ENCODE measurements at places on chromosomes 12 and 14. TPM values are rescaled to one million over a fixed set of nuclear protein-coding genes. Genes with fewer than 3 reads are reported as not detected.

GRCh38 chr12:29644536-29645162 is 139.1 kb downstream of the TMTC1 start:
- no peak for DNase-seq

GRCh38 chr14:24130717-24131548 is 474 bp downstream of the FITM1 start:
- no peak for DNase-seq

The KRT73 gene
- total RNA-seq, result not detected

DNA sequence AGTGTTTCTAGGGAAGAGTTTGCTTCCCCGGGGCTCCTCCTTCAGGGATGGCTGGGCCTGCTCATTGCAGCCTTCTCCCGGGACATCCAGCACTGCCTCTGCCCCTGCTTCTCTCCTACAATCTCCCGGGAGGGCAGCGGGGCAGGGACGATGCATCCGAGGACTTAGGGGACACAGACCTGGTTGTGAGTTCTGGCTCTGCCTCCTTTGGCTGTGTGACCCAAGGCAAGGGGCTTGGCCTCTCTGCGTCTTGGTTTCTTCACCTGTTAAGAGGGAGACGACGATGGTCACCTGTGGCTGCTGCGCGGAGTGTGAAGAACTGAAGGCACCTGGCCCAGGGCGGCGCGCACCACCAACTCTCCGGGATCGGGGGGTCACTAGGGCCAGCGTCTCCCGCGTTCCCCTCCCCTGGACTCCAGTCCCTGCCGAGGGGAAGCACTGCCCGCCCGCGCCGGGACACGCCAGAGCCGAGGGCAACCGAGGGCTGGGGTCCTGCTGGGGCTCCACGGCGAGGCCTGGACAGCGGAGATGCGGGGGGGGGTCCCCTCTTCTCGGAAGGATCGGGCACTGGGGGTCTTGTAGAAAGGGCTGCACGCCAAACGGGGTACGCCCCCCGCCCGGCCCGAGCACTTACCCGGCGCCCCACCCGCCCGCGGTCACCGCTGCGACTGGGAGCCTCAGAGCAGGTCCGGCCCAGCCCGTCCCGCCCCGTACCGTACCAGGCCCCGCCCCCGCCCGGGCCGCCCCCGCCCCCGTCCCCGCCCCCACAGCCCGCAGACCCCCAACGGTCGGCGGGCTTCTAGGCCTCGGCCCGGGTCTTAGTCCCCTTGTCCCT is at the start of gene HVCN1:
HVCN1 (minus strand) TSS at position 670 of the 835 bp plus-strand sequence. CDS start 5,870 bp downstream, outside the sequence.
- DNase-seq, result no peak

The CFL2 gene
- total RNA-seq, result 128 TPM

DNA sequence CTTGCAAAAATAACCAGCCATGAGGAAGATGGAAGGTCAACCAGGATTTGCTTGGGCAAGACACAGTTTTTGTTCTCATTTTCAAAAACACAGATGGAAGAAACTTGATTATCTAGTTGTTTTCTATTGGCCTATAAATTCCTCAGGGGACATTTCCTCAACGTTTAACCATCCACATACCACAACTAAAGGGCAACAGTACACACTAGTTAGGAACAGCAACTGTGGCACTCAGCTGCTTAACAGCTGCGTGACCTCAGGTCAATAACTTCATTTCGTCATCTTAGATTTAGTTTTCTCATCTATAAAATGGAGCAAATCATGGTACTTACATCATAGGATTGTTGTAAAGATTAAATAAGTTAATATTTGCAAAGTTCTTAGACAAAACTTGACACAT is 18.7 kb downstream of the SSTR1 start:
- DNase-seq, result no peak

GRCh38 chr14:50344116-50344775 is 32.1 kb downstream of the DMAC2L start:
- DNase-seq, result no peak

GRCh38 chr12:26279091-26279490 is 83.7 kb downstream of the SSPN start:
- DNase-seq, result no peak

The OAS1 gene
- total RNA-seq, result 12.4 TPM

- DNase-seq, result peak; percentile 51
These were observed 28.8 kb downstream of the YEATS4 start for GRCh38 chr12:69388371-69388770.

DNA sequence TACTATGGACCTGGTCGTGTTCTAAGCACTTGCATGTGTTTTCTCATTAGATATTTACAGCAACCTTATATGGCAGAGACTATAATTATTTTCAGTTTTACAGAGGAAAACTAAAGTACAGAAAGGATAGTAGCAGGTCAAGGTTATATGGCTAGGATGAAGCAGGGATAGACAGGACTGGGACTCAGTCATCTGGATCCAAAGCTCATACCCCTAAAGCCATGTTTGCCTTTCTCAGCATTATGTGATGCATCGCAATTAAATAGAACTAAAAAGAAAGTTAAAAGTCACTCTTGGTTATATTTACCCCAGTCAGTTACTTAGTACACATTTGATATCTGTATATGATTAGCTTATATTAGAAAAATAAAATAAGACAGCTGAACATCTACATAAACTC is 13.3 kb downstream of the LIN7A start:
- no peak for DNase-seq

- no peak for DNase-seq
These were observed 8.7 kb downstream of the MMP17 start for GRCh38 chr12:131836714-131837397.

GRCh38 chr12:50505675-50506530 is 1.1 kb downstream of the DIP2B start:
- peak; percentile 15 for DNase-seq

GRCh38 chr12:28130625-28131598 is 59.3 kb upstream of the CCDC91 start:
- DNase-seq, result peak; percentile 94

DNA sequence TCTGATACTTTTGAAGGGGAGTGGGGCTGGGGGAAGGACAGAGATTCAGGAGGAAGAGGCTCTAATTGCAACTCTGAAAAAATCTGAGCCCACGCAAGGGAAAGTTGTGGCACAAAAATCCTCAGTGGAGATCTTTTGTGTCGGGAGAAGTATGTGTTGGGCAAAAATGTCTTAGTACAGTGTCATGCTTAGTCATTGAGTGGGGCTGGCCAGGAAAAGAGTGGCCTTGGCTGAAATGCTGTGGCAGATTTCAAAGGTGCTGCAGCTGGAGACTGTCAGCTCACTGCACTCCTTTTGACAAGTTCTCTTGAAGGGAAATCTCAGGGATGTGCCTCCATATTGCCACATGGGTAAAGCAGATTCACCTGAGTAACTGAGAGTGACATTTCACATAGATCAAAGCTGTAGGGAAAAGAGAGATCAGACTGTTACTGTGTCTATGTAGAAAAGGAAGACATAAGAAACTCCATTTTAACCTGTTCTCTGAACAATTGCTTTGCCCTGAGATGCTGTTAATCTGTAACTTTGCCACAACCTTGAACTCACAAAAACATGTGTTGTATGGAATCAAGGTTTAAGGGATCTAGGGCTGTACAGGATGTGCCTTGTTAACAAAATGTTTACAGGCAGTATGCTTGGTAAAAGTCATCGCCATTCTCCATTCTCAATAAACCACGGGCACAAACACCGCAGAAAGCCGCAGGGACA is 36.0 kb upstream of the GLIPR1 start:
- DNase-seq, result peak; percentile 57
